Stimulated activated CD8-positive, alpha-beta memory T cell treated with anti-CD3 and anti-CD28 coated beads, Interleukin-4, amount 100 ng/mL, for 1 hour (primary cell): ENCODE measurements at places on chromosomes 3 and 15.

- DNase-seq, result no peak
Measured at GRCh38 chr3:877001-877400, 215.8 kb upstream of the CNTN6 start.

- no peak for DNase-seq
Measured at GRCh38 chr15:38374556-38374955, 79.4 kb upstream of the FAM98B start.

- DNase-seq, result no peak
Measured at GRCh38 chr3:42682301-42683070, 2.9 kb upstream of the KLHL40 start.

GRCh38 chr15:95486224-95486623 is 844.3 kb upstream of the NR2F2 start:
- DNase-seq, result no peak

DNA sequence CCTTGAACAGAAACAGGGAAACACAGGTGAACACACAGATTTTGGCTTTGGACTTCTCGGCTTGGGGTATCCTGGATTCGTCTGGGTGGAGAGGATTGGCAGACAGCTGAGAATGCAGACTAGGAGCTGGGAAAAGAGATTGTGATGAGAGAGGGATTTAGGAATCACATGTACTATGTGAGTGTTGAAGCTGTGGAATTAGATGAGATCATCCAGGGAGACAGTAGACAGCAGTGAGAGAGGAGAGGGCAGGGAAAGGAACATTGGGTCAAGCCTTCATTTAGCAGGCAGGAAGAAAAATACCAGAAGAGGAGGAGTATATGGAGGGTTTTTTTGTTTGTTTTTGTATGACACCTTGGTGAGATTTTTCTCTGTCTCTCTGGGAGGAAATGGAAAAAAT is 262.1 kb upstream of the TBL1XR1 start:
- no peak for DNase-seq

DNA sequence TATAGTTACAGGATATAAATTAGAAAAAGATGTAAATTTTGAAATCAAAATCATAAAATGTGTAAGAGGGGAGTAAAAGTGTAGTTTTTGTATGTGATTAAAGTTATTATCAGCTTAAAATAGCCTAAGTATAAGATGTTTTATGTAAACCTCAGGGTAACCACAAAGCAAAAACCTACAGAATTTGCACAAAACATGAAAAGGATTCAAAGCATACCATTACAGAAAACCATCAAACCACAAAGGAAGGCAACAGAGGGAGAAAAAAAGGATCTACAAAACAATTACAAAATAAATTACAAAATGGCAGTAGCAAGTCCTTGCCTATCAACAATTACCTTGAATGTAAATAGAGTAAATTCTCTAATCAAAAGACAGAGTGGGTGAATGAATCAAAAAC is 36.7 kb upstream of the MYLK start:
- DNase-seq, result no peak

- no peak for DNase-seq
Measured at GRCh38 chr3:59456852-59457485, 407.1 kb upstream of the CFAP20DC start.
